Right renal cortex interstitium (tissue), 3 donors: ENCODE measurements at places on chromosomes 1 and 21. TPM values are rescaled to one million over a fixed set of nuclear protein-coding genes. Genes with fewer than 3 reads are reported as not detected.

Gene TMOD4
- polyA plus RNA-seq = 0.48 TPM

Gene CR1L
- polyA plus RNA-seq = 1.6 TPM

Gene NIBAN1
- polyA plus RNA-seq = 3.1 TPM

Gene ARHGEF10L
- 35.7 TPM for polyA plus RNA-seq

Gene LAMC2
- 4.4 TPM for polyA plus RNA-seq

Gene STMN1
- polyA plus RNA-seq = 1,230 TPM

Gene SCAMP3
- polyA plus RNA-seq = 54.7 TPM

Gene LRRN2
- polyA plus RNA-seq = 10.6 TPM

Gene NT5C1A
- polyA plus RNA-seq = 0.58 TPM

Gene ACOT11
- 9.9 TPM for polyA plus RNA-seq

Gene PTPN7
- 1.6 TPM for polyA plus RNA-seq

Gene PRKAA2
- 15.3 TPM for polyA plus RNA-seq

Gene PODN
- 1.4 TPM for polyA plus RNA-seq

Gene FAM229A
- polyA plus RNA-seq = 4.3 TPM

Gene B3GALT5
- polyA plus RNA-seq = 1.6 TPM

Gene DCST1
- polyA plus RNA-seq = 0.28 TPM

Gene A3GALT2
- not detected for polyA plus RNA-seq

Gene GBP6
- not detected for polyA plus RNA-seq

Gene ZNF593OS
- polyA plus RNA-seq = 0.42 TPM

Gene SHISAL2A
- 1.9 TPM for polyA plus RNA-seq

Gene ADGRB2
- 10.1 TPM for polyA plus RNA-seq

Gene TMPRSS15
- 0.29 TPM for polyA plus RNA-seq

Gene SLC45A3
- 6.8 TPM for polyA plus RNA-seq

Gene MAP3K7CL
- 4.4 TPM for polyA plus RNA-seq

Gene SDC3
- 22.6 TPM for polyA plus RNA-seq

Gene PSRC1
- 27.5 TPM for polyA plus RNA-seq

Gene SIPA1L2
- polyA plus RNA-seq = 29.5 TPM

Gene POLR3GL
- polyA plus RNA-seq = 37.0 TPM

Gene REN
- 111 TPM for polyA plus RNA-seq

Gene PIGM
- 11.5 TPM for polyA plus RNA-seq

Gene FAM131C
- polyA plus RNA-seq = 1.6 TPM

Gene CRB1
- polyA plus RNA-seq = 2.9 TPM

Gene THRAP3
- 147 TPM for polyA plus RNA-seq

Gene GPR37L1
- 0.04 TPM for polyA plus RNA-seq

Gene PCP4
- polyA plus RNA-seq = 17.1 TPM

Gene RNU1-2
- not detected for polyA plus RNA-seq

Gene AIRE
- 0.24 TPM for polyA plus RNA-seq

Gene ENAH
- polyA plus RNA-seq = 113 TPM

Gene SUSD4
- 19.4 TPM for polyA plus RNA-seq

Gene GUCA2B
- not detected for polyA plus RNA-seq

Gene CD53
- polyA plus RNA-seq = 7.4 TPM

Gene TRIM63
- 0.82 TPM for polyA plus RNA-seq

Gene RGS16
- polyA plus RNA-seq = 0.71 TPM

Gene CHI3L2
- polyA plus RNA-seq = 0.26 TPM

Gene ST6GALNAC3
- polyA plus RNA-seq = 103 TPM

Gene CACNA1S
- polyA plus RNA-seq = 0.51 TPM

Gene RXFP4
- not detected for polyA plus RNA-seq
